Osteocyte (in vitro differentiated cells): ENCODE measurements at places on chromosomes 4 and X.

- no peak for DNase-seq
Measured at GRCh38 chr4:123583043-123583442, 186.4 kb downstream of the SPRY1 start.

DNA sequence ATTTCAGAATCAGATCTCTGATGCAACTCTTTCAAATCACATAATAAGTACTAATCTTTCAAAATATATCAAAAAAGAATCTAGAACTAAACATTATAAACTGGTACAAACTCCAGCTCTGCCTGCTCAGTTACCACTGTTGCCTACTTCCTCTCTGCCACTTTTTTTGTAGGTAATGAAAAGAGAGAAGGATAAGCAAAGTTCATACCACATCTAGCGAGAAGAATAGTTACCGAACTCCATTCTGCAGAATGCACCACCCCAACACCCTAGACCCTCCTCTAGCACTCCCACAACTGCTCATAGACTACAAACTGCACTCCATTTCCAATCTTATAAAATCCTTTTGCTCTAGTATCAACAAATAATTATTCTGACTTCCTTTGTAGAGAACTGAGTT lies 19.7 kb upstream of the LRBA start:
- DNase-seq, result no peak

- no peak for DNase-seq
Measured at GRCh38 chr4:159138436-159138835, 35.6 kb downstream of the RAPGEF2 start.

DNA sequence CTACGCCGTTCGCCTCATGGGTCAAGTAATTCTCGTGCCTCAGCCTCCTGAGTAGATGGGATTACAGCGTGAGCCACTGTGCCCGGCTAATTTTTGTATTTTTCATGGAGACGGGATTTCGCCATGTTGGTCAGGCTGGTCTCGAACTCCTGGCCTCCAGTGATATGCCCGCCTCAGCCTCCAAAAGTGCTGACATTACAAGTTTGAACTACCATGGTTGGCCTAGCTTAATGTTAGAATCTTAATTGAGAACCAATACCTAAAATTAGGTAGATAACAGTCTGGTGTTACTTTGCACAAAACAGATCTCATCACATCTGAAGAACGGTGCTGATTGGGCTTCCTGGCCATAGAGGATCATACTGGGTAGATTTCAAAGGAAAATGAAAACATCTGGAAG lies 184.9 kb downstream of the VEGFC start:
- no peak for DNase-seq

DNA sequence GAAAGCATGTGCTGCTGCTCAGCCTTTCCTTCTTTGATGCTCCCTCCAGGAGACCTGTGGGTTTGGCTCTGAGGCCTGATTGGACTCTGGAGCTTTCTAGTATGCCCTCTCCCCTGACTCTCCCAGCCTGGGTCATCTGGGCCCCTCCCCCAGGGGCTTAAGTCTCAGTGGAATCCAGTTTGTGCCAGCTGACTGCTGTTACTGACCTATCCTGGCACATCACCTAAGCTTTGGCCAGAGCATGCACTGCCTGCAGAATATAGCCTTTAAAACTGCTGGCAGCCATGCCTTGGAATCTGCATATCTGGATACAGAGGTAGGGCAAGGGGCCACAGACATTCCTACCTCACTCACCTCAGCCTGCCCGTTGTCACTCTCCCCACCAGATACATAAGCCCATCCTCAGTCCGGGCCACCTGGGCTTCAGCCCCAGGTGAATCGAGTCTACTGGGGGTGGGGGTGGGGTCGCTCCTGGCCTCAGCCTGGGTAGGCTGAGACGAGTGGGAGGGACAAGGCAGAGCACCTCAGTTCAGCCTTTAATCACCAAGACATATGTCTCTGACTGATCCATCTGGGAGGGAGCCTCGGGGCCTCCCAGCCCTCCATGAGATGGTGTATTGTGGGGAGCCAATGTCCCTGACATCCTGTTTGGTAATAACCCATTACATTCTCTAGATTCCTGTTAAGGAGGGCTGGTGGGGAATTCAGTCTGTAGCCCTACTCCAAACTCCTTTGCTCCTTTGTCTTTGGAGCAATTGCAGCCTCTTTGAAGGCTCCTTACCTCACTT lies 61.2 kb downstream of the STARD8 start:
- DNase-seq, result no peak

DNA sequence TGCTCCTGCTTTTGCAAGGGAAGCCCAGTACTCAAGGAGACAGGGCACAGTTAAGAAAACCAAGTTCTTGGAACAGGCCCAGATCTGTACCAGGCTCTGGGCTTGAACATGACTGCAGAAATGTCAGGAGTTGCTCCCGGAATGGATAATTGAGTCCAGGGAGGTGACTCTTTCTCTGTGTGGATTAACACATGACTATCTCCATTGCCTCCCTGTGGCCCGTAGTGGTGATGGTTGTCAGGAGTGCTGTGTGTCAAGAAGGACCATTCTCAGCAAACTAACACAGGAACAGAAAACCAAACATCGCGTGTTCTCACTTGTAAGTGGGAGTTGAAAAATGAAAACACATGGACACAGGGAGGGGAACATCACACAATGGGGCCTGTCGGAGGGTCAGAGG lies 39.9 kb downstream of the CCKAR start:
- peak; percentile 38 for DNase-seq

GRCh38 chr4:142265946-142266345 lies 580.2 kb downstream of the INPP4B start:
- DNase-seq, result no peak

DNA sequence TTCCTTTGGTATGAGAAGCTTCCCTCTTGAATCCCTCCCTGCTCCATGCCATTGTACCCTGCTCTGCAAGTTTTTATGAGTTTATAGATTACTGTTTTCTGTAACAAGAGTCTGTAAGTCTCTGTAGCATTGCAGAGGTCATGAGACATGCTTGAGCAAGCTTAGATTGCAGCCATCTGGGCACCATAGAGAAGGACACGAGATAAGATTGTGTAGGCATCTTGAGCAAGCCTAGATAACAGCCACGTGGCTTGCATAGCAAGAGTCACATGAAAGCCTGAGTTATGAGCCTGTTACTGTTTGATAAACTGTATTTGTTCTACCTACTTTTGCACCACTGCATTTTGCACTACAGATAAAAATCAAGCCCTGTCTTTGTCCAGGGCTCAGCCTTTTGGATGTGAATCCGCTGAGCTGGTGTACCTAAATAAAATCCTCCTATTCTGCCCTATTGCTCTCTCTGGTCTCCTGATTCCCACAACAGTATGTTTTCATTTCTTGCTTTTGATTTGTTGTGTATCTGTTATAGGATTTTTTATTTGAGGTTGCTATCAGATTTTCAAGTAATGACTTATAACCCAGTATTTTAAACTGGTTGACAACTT lies 127.4 kb upstream of the ANKRD50 start:
- DNase-seq, result no peak

DNA sequence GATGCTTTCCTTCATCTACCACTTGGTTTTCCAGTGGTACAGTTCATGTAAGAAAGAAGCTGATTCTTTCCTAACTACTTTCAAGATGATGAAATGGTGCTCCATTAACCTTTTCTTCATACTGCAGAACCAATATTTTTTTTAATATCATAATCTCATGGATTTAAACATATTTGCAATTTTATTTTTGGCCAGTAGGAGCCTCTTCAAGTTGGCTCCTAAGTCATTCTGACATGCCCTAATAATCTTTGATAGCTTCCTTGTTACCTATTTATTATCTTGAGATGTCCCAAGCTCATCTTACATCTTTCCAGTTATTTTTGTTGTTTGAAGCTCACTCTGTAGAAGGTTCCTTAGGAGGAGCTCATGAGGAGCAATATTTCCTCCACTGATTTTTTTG lies 170.2 kb downstream of the APBB2 start:
- no peak for DNase-seq

DNA sequence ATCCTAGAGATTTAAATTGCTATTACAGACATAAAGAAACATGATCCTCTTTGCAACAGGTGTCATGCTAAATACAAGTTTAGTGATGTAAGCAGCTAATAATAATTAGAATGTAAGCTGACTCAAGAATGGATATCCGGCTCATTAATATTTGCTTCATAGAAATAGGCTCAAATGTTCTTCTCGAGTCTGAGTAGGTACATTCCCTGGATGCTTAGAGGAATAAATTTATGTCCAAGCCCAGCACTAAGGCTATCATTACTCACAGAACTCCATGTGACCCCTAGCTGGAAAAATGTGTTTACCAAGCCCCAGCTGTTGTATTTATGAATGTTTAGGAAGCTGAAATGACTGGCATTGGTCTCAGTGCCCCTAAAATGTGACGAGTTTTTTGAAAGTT lies 87.6 kb upstream of the TSPAN7 start:
- no peak for DNase-seq

- DNase-seq, result no peak
Measured at GRCh38 chr4:147854154-147854553, 122.3 kb downstream of the ARHGAP10 start.

GRCh38 chr4:43233321-43233720 lies 340.8 kb downstream of the GRXCR1 start:
- DNase-seq, result no peak

GRCh38 chr4:26297219-26297618 lies 23.6 kb upstream of the RBPJ start:
- no peak for DNase-seq

- DNase-seq, result no peak
Measured at GRCh38 chr4:35325908-35326453, 918.3 kb downstream of the ARAP2 start.

DNA sequence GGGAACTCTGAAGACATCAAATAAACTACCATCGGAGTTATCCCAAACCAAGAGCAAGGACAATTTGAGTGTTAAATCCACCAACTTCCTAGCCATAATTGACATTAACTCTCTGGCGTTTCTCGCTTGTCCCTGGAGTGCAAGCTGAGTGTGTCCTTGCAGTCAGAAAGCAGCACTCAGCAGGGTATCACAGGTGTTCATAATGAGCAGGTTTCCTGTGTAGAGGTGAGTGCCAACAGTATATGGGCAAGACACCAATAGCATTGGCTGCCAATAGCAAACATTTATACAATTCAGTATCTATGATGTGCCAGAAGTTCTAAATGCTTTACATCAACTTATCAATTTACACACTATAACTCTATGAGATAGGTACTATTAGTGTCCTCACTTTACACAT lies 11.2 kb downstream of the BLTP1 start:
- no peak for DNase-seq

DNA sequence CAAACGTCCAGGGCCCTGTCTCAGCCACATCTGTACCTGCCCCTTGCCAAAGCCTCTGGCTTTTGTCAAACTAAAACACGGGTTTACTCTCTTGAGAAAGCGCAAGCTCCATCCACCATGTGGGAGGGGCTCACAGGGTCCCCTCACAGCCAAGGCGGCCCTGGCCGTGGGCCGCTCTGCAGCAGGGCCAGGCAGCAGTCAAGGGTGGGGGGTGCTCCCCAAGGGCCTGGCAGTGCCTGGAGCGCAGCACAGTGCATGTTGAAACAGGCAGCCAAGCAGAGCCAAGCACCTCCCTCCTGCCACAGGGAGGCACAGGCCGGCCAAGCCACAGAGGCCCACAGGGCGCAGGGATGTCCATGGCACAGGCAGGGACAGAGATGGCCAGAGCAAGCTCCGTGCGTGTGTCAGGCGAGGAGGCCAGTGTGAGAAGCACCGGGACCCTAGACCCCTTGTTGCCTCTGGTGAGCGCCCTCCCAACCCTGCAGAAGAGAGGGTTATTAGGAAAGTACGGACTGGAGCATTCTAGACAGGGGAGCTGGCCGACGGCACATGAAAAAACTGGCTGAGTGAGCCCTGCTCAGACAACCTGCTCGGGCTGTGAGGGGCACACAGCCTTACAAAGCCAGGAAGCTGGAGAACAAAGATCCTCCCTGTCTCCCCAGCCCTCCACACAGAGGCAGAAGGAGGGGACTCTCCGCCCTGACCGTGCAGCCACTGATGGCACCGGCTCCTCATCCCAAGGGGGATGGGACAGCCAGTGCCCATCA lies 39.0 kb downstream of the FAM53A start:
- DNase-seq, result peak; percentile 81
